ENCODE measurements at places on chromosomes 2 and 18. TPM values are rescaled to one million over a fixed set of nuclear protein-coding genes. Genes with fewer than 3 reads are reported as not detected.

The FEV gene
- 25.9 TPM for total RNA-seq

The TAF4B gene
- total RNA-seq: 37.3 TPM

The PRLH gene
- total RNA-seq: not detected

The NDC80 gene
- 0.77 TPM for total RNA-seq

DNA sequence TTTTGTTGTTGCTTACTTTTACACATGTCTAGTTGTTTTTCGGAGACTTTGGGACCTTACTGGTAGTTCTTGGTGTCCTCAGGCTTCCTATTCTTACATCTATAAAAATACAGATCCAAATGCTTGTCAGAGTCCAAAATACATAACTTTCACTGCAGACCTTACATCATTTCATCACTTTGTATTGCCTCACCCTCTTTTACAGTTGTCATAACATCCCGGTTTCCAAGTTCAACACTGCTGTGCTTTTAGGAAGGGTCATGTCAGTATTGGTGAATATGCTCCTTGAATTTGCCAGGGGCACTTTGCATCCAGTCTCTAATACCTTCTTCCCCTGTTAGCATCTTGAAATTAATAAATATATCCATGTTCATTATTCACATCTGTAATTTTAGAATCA lies 518.2 kb upstream of the RAB12 start:
- no peaks in the 10 kb centered on the region for H3K36me3 ChIP-seq
- H3K27me3 ChIP-seq: no peaks in the 10 kb centered on the region
- DNase-seq: no peak
- H3K4me3 ChIP-seq: no peak overlapping the region
- H3K4me1 ChIP-seq: no peaks in the 10 kb centered on the region

- DNase-seq: no peak
- no peak overlapping the region for H3K4me3 ChIP-seq
- H3K36me3 ChIP-seq: no peaks in the 10 kb centered on the region
- H3K27ac ChIP-seq: no peak overlapping the region
- no peaks in the 10 kb centered on the region for H3K4me1 ChIP-seq
- no peaks in the 10 kb centered on the region for H3K27me3 ChIP-seq
Measured at GRCh38 chr18:9433671-9434121, 41.6 kb upstream of the RALBP1 start.

- H3K27me3 ChIP-seq: no peaks in the 10 kb centered on the region
- no peak overlapping the region for H3K27ac ChIP-seq
- H3K4me1 ChIP-seq: no peaks in the 10 kb centered on the region
- H3K4me3 ChIP-seq: no peak overlapping the region
Measured at GRCh38 chr2:218648088-218648786, 11.2 kb downstream of the ZNF142 start.

DNA sequence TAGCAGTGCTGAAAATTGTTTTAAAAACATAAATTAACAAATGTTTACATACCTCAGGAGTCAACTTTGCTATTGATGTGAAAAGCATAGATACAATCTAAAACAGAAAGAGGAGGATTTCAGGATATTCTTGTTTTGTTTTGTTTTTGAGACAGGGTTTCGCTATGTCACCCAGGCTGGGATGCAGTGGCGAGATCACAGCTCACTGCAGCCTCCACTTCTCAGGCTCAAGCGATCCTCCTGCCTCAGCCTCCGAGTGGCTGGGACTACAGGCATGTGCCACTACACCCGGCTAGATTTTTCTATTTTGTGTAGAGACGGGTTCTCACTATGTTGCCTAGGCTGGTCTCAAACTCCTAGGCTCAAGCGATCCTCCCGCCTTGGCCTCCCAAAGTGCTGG lies 60.6 kb downstream of the C2orf74 start:
- peaks cover 10% of the 10 kb centered on the region for H3K36me3 ChIP-seq
- no peaks in the 10 kb centered on the region for H3K4me1 ChIP-seq
- H3K27me3 ChIP-seq: no peaks in the 10 kb centered on the region
- H3K4me3 ChIP-seq: no peak overlapping the region
- no peak for DNase-seq

DNA sequence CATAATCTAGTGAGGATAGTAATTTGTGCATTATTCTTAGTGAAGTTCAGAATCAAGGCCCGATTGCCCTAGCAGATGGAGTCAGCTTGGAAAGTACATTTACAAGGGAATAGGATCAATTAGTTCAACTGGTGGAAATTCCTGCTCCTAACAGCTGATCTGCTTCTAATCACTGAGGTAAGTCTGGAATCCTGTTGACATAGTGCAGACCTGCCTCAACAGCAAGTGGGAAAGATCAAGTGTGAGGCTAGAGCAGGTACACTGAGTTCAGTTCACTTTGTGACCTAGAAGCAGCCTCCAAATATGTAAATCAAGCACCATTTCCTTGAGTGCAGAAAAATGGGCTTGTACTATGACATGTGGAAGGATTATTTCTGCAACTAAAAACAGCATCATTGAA lies 111.2 kb upstream of the NOSTRIN start:
- no peak overlapping the region for H3K4me3 ChIP-seq
- no peaks in the 10 kb centered on the region for H3K27me3 ChIP-seq
- DNase-seq: no peak
- no peaks in the 10 kb centered on the region for H3K4me1 ChIP-seq
- no peak overlapping the region for H3K27ac ChIP-seq
